Hematopoietic multipotent progenitor cell treated with erythropoietin and hydrocortisone succinate and interleukin-3 and kit ligand, for 15 days (in vitro differentiated cells): ENCODE measurements at places on chromosomes 6 and 20.

DNA sequence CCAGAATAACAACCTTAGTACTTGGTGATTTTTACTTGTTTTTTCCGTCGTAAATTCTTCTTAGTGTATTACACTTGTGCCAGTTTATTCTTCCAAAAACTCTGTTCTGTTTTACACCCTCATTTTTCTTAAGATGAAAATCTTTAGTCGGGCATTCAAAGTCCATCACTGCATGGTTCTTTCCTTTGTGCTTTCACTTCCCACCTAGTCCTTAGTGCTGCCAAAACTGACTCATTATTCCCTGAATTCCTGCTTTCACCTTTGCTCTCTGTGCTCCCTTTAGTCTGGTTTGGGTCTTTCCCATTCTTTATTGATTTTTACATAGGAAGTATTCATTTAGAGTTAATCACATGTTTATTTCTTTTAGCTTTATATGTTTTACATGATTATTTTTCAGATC lies 3.3 kb downstream of the TRMT11 start:
- DNase-seq = no peak

DNA sequence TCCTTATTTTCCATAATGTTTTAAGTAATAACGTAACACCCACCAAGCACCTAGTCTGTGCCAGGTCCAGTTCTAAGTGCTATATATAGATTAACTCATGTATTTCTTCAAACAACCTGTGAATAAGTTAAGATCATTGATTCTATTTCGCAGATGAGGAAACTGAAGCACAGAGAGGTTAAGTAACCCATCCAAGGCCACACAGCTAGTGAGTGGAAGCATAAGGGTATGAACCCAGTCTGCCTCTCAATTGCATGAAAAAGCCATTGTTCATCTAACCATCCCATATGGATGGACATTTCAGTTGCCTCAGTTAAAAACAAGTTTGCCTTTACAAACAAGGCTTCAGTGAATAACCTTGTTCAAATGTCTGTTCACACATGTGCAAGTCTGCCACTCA lies 20.8 kb downstream of the TGM6 start:
- DNase-seq = no peak

DNA sequence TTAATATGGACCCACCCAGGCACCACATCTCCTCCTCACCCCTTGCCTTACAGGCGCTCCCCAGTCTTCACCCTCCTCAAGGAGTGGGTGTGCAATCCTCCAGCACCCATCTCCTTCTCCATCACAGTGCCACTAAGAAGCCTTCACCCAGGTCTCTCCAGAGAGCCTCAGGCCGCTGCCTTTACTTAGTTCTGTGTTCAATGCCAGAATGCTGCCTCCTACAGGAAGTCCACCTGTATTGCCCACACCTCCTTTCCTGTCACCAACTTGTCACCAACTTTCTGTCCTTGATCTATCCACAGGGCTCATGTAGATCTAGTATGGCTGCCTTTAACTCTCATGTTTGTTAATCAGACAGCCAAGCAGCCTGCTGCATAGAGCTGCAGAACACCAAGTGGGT lies 586 bp upstream of the LST1 start:
- peak; percentile 40 for DNase-seq

- DNase-seq = peak; percentile 47
Measured at GRCh38 chr6:157107915-157108651, 215.2 kb downstream of the TMEM242 start.

- no peak for DNase-seq
Measured at GRCh38 chr6:121780325-121781321, 345.2 kb downstream of the GJA1 start.
